Putamen (tissue), 1 donor: ENCODE measurements at places on chromosomes 2 and 18.

DNA sequence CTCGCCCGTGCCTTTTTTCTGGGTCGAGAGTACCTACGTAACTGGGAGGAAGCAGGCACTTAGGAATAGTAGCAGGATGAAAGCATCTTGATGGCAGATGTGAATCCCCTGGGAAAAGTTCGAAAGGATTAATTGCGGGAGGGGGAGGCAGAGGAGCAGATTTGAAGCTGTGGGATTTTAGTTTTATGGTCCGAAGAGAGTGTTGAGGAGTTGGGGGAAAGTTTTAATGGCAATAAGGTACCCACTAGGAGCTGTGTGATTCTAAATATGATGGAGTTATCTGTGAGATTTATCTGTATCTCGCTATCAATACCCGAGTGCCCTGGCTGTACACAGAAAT is 1.1 kb downstream of the AGFG1 start:
- no peak for DNase-seq

- no peak for DNase-seq
Measured at GRCh38 chr2:74602586-74603281, 45.4 kb downstream of the M1AP start.

DNA sequence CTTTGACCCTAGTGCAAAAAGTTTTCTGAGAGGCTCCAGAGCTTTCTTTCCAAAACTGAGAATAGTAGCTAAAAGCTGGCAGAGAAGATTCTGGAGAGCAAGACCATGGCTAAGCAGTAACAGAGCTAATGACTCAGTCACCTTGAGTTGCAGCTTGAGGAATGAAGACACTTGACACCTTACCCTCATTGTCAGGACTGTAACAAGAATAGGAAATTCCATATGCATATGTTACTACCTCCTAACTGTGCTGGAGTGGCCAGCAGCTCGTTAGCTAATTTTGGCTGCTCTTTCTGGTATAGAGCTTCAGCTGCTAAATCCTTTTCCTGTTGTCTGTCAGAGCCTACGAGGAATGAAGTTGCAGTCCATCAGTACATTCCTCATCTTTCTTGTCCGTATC is 68.6 kb upstream of the LHCGR start:
- no peak for DNase-seq

GRCh38 chr2:133515271-133515670 is 53.0 kb downstream of the NCKAP5 start:
- DNase-seq = no peak

DNA sequence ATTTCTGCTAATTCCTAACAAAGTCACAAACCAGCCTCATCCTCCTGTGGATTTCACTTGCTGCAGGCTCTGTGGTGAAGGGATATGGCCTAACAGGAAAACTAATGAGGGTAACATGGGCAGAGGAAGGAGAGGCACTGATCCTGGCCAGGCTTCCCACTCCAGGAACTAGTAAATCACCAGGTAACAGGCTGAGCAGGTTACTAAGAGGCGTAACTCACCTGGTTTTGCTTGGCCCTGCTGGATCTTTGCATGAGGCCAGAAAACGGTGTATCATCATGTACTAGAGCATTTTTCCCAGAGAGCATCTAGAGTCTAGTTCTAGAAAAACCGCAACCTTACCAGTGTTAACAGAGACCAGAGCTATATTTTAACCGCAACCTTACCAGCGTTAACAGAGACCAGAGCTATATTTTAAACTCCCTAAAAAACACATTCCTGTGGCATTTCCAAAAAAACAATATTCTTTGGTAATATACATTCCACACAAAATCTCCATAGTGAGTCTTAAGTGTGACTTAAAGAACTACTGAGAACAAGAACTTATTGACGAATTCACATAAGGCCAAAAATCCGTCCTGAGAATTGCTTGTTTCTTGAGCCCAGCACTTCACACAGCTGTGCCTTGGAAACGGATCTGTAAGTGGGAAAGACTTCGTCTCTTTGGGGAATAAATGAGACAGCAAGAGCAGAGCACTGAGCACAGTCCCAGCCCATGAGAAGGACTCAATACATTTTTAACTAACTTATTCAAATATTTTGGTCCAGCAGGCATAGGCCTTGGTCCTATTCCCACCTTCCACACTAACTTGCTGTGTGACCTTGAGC is 43.4 kb downstream of the DPP4 start:
- DNase-seq = no peak

- no peak for DNase-seq
Measured at GRCh38 chr2:216118474-216118873, 9.3 kb downstream of the XRCC5 start.

DNA sequence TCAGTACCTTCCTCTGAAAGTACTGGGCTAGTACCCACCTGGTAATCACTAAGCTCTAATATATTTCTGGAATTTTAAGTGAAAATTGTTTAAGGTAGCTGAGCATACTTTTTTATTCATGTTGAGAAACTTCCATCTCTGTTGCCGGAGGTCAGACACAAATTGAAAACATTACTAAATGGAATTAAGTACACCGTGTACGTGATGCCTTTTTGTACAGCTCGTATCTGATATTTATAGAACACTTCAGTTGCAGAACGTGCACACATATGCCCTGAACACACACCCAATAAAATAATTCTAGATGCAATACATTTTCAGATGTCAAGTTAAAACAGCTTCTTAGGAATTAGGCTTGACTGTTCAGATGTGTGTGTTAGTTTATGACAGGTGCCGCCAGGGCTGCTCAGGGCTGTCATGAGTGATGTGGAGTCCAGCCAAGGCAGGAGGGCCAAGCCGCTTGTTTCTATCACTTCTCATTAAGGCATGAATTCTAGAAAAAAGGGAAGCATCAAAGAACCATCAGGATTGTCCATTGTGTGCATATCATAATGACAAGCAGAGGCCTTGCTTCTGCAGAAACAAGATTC is 80.9 kb upstream of the FOSL2 start:
- no peak for DNase-seq
